ENCODE measurements at places on chromosomes 13 and 19. TPM values are rescaled to one million over a fixed set of nuclear protein-coding genes. Genes with fewer than 3 reads are reported as not detected.

- no peak for DNase-seq
Observed at GRCh38 chr19:44894052-44894400, 3.0 kb downstream of the TOMM40 start.

GRCh38 chr13:62093984-62094780 is 678.5 kb upstream of the PCDH20 start:
- DNase-seq, result no peak

DNA sequence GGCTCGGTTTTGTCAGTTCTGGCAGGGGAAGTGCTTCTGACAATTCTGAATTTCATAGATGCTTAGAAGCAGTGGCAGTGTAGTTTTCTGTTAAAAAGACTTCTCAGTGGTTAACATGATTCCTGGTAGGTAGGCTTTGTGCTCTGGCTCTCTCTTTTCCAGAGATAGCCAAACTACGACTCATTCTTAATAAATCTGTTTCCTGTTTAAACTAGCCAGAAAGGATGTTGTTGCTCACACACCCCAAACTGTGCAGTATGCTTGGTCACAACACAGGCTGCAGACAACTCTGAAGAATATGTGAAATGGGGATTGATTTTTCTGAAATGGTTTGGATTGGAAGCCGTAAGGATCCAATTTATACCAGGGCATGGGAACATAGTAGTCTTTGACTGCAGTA is 711.5 kb downstream of the PCDH17 start:
- DNase-seq, result no peak

- no peak for DNase-seq
Observed at GRCh38 chr13:64540976-64541375, 2689.2 kb downstream of the PCDH9 start.

DNA sequence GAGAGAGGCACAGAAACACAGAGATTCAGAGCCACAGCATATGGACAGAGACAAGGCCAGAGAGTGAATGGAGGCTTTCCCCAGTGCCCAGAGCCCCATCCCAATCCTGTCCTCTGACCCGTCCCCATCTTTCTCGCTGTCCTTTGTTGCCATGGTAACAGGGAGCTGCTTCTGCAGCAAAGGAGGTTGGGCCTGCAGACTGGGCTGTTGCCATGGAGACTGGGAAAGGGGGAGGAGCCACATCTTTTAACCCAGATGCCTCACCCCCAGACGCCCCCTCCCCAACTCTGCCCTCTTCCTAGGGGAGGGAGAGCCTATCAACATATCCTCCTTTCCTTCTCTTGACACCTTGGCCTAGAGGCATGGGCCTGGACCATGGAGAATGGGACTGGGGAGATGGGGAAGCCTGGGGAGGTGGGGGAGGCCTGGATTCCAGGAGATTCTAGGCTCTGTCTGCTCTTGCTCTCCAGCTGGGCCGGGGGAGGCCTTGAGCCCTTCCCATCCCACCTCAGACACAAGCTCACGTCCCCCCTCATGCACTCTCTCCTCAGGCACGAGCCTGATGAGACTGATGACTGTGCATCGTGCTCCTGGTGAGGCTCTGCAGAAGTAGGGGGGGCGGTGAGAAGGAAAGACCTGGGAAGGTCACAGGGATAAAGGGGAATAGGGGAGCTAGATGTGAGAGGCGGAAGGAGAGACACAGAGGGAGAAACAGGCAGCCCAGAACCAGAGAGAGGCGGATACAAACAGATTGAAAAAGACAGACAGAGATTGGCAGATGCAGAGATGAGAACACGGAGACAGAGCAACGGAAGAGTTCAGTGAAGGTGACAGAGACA is 2.1 kb upstream of the ATP1A3 start:
- DNase-seq, result no peak

DNA sequence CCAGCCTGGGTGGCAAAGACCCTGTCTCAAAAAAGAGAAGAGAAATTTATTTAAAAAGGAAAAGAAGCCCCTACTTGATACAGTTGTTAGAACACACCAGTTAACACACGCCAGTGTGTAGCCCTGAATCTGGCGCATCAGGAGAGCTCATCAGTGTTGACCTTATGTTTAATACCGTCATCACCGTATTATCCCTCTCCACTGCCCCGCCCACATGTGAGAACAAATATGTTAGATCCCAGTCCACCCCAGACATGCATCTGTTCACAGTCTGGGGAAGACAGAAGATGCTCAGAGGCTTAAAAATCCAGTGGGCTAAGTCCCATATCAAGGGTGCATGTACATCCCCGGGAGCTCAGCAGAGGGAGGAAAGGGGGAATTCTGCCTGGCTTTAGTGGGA is 155.2 kb downstream of the DPF1 start:
- no peak for DNase-seq

DNA sequence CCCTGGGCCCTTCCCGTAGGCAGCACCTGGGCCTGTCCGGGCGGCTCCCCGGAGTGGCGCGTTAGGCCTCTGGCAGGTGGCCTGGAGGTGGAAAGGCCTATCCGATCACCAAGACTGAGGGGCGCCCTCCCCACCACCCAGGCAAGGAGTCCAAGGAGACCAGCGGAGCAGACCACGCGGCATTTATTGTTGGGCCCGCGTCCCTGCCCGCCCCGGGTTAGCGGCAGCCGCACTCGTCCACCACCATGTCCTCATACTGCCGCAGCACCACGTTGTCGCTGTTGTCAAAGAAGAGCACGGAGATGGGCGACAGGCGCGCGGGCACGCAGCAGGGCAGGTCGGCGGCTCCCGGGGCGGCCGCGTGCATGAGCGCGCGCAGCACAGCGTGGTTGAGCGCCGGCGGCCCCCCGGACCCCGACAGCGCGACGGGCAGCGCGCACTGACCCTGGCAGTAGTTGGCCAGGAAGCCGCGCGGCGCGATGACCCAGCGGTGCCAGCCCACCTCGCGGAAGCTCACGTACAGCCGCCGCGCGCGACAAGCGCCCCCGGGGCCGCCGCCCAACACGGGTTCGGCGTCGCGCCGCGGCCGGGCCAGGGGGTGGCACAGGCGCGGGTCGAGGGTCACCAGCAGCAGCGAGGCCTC is 27.5 kb downstream of the CERS1 start:
- DNase-seq, result no peak

- DNase-seq, result no peak
Observed at GRCh38 chr19:47203254-47203653, 27.7 kb downstream of the BBC3 start.

Gene GPR18
- 16.6 TPM for total RNA-seq

Gene IGFL1
- not detected for total RNA-seq

Gene IRGC
- total RNA-seq, result not detected

Gene CPB2
- not detected for total RNA-seq

Gene SLC7A10
- not detected for total RNA-seq

Gene CYP2B6
- not detected for total RNA-seq

Gene ACER1
- 0.26 TPM for total RNA-seq

All from activated CD8-positive, alpha-beta T cell treated with anti-CD3 and anti-CD28 coated beads, Interleukin-2, amount 10 ng/mL, durations not matched to agents 7 days and 5 days (primary cell).